Activated CD4-positive, CD25-positive, alpha-beta regulatory T cell treated with anti-CD3 and anti-CD28 coated beads, Interleukin-2, amount 50 U/mL, for 16 hours (primary cell): ENCODE measurements at places on chromosomes 3 and 15.

GRCh38 chr3:97940034-97940433 is 32.2 kb downstream of the RIOX2 start:
- DNase-seq = no peak

- DNase-seq = no peak
Observed at GRCh38 chr3:63937661-63938651, 25.8 kb upstream of the SCAANT1 start.

- no peak for DNase-seq
Observed at GRCh38 chr15:71249986-71250385, 134.7 kb downstream of the THSD4 start.

DNA sequence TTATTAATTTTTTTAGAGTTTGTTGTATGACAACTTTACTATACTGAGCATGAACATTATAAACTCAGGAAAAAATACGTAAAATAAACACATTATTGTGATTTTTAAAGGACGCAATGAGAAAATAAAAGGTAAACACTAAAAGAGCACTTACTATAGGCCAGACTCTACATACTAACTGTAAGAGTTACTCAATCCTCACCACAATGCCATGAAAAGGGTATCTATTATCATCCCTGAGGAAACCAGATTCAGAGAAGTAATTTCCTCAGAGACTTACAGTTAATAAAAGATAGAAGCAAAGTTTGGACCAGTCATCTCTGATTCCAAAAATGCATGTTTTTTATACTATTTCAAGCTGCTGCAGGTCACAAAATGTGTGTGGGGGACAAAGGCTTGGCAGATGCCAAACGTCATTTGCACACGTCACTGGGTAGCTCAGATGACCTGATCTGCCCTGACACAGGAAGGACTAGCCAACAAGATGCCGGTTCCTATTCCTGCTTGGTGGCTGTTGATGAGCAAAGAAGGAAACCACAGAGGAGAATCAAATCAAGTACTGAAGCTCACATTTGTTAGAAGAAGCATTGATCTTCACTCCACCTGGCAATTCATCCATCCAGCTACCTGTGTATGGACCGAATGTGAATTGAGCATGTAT is 42.3 kb downstream of the KLHL6 start:
- peak; percentile 8 for DNase-seq

GRCh38 chr3:126982126-126982470 is 817 bp upstream of the PLXNA1 start:
- peak; percentile 11 for DNase-seq

DNA sequence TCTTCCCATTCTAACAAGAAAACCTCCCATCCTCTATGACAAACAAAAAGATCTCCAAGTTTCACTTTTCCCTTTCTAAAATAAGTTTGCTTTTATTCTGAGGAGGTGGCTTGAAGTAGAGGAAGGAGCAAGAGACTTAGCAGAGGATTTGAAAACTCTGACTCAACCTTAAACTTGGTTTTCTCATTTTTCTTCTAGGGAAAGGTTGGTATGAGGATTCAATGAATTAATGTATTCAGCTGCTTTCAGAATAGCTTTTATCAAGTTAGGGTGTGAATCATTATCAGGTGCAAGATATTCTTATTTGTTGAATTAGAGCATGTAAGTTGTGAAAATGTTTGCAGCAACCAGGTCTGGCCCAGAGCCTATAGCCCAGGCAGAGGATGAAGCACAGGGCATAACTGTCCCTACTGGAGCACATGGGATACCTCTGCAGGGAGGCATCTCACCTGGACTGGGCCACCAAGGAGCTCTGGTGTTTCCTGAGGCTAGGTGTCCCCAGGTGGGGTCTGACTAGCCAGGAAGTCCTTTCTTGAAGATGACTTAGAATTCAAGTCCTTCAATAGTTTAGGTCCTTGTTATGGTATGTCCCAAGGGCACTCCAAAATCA is 42.3 kb downstream of the SATB1 start:
- no peak for DNase-seq
